ENCODE measurements at places on chromosomes 7 and 10.

- DNase-seq = no peak
Observed at GRCh38 chr10:49508249-49508648, 30.7 kb downstream of the ERCC6 start.

GRCh38 chr7:141220263-141220880, 146.5 kb downstream of the TMEM178B start:
- peak; percentile 16 for DNase-seq

DNA sequence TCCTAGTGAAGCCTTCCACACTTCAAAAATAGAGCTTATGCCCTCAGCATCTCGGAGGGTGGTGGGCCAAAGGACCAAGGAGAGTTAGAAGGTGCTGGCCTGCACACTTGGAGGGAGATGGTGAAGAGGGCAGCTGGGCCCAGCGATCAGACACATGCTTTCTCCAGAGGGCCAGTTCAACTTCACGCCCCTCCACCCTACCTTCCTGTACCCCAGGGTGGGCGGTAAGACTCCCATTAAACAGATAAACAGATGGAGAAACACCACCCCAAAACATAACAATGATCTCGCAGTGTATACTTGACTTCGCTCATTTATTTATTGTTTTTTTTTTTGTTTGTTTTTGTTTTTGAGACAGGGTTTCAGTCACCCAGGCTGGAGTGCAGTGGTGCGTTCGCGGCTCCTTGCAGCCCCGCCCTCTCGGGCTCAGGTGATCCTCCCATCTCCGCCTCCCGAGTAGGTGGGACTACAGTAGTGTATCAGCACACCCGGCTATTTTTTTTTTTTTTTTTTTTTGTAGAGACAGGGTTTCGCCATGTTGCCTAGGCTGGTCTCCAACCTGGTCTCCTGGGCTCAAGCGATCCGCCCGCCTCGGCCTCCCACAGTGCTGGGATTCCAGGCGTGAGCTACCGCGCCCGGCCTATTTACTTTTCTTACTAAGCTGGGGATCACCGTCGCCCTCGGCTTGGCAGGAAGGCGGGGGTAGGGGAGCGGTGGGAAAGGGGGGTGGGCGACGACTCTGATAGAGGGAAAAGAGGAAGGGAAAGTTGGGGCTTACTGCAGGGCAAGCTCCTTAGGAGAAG, 1.8 kb downstream of the C10orf95 start:
- DNase-seq = peak; percentile 74

DNA sequence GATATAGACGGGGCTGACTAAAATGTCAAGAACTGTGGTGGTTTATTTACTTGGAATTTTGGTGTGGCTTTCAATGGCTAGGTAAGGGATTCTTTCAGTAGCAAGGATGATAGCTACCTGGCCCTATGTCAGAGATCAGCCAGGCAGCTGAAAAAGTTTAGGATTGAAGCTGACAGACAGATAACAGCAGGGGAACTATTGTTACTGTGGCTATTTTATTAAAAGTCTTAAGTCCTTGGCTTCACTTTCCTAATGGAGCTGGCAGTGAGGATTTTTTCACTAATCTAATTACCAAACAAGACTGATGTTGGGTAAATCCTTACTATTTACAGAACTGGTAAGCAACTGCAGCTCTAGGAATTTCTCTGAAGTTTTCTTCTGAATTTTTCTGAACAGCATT, 72.4 kb upstream of the ANLN start:
- no peak for DNase-seq

DNA sequence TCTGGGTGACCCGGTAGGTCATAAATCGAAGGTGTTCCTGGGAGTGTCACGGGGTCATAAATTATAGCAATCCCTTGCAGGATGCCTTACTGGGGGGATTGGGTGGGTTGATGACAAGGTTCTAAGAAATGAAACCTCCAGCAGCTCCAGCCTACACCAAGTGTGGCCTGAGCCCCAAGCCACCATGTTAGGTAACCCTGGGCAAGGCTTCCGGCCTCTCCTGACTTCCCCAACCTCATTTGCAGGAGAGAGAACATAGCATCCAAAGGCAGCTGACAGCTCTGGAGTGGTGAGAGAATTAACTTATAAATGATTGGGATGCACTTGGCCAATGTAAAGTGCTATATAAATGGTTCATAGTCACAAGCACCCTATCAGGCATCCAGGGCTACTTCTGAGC, 52.8 kb upstream of the TMEM273 start:
- DNase-seq = no peak

DNA sequence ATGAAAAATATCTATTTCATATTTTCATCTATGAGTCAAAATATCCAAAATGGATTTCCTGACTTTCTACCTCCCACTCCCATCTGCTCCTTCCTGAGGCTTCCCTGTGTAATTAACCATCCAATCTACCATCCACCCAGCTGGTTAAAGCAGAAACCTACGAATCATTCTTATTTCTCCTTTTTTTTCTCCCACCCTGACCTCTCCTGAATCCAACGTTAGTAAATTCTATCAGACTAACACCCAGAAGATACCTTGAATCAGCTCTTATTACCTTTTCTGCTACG, 3.7 kb upstream of the LIPF start:
- DNase-seq = no peak

- DNase-seq = no peak
Observed at GRCh38 chr10:132457328-132458070, 60.5 kb downstream of the PWWP2B start.

GRCh38 chr7:12067156-12067831, 143.8 kb upstream of the TMEM106B start:
- DNase-seq = peak; percentile 73

- DNase-seq = no peak
Observed at GRCh38 chr10:101301111-101301731, 52.7 kb upstream of the BTRC start.

DNA sequence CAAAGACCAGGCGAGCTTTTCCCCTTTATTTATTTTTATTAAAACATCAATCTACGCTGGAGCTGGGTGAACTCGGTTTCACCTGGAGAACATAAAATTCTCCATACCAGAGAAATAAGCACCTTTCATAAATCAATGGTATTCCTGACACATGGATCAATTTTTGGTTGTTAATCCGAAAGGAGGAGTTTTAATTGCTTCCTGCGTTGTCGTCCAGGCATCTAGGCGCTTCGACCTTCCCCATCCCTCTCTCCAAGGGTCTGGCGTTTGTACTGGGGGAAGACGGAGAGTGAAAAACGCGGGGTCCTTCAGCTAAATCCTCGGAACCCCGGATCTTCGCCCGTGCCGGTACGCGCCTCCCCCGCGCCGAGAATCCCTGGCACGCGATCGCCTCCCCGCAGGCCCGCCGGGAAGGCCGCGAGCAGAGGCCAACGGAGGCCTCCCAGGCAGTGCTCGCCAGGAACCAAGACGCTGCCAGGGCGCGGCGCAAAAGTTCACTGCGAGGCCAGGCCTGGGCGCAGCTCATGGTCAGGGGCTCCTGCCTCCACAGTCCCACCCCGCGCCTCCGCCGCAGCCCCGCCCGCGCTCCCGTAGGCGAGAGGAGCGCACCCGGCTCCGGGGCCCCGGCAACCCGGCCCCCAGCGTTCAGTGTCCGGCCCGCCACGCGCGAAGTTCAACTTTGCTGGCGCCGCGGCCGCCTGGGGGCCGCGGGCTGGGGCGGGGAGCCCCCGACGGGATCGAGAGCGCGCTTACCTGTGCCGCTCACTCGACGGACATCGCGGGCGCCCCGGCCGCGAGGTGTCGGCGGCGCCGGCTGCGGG, 8.3 kb upstream of the EBF3 start:
- no peak for DNase-seq

DNA sequence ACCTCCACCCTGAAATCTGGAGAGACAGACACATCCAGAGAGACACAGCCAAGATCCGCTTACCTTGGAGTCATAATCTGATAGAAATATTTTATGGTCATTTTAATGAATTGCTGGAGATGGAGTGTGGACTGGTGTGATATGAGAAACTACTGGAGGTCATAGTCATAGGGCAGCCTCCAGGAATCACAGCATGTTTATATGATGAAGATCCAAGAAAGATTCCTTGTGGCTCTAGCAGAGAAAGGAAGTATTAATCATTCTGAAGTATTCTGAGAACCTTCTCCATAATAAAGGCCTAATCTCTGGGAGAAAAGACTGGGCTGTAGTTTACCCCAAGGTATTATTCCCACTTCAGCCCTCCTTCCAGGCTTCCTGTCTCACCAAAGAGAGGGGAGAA, 38.0 kb downstream of the POLR1F start:
- DNase-seq = no peak

DNA sequence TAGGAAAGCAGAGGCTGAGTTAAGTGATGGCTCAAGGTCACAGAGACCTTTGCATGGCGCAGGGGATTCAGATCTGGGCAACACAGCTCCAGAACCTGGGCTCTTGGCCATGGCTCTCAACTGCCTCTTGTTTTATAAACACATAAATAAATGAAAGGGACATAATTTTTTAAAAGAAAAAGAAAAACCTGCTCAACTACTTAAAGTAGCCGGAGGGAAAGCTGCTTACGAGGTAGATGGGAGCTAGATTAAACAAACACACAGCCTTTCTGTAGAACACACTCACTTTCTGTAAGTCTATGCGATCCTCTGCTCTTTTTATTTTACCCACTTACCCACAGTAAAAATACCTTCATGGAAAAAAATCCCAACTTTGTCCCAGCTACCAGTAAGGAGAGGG, 81.3 kb downstream of the PIP4K2A start:
- DNase-seq = no peak

DNA sequence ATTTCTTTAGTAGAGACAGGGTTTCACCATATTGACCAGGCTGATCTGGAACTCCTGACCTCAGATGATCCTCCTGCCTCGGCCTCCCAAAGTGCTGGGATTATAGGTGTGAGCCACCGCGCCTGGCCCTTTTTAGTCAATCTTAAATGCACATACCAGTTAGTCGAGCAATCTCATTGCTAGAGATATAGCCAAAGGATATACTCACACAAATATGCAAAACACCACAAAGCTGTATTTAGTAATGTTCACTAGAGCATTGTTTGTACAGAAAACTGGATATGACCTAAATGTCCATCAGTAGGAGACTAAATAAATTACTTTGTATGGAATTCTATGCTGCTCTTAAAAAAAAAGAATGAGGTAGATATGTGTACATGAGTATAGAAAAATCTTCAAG, 24.5 kb upstream of the IL6 start:
- DNase-seq = no peak

- DNase-seq = no peak
Observed at GRCh38 chr7:42650171-42650570, 261.7 kb downstream of the C7orf25 start.

DNA sequence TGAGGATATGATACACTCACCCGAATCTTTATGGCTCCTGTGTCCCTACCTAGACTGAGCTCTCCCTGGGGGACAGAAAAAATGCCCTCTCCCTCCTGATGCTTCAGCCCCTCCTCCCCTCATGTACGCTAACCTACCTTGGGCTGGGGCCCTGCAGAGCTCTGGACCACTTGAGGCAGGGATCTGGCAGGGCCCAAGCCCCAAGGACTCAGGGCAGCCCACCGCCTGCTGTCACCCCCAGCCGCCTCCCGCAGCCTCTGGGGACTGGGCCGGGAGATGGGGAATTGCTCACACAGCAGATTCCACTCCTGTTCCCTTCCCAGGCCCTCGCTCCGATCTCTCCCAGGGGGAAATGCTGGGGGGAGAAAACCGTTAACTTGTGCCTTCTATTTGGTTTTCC, 32.9 kb upstream of the LBX1 start:
- DNase-seq = no peak

DNA sequence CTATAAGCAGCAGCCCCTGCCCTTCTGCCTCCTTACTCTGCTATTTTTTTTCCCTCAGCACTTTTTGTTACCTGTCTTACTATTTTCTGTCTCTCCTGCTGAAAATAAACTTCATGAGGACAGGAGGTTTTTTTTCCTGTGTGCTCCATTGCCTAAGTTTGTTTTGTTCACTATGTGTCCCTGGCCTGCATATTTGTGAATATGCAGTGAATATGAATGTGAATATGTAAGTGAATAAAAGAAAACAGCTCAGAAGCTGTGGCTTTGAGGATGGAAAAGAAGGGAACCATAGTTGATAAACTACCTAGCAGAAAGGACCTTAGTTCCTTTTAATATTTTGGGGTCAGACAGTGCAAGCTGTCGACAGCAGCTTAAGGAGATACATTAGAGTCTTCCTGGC, 34.9 kb downstream of the PCBD1 start:
- no peak for DNase-seq

DNA sequence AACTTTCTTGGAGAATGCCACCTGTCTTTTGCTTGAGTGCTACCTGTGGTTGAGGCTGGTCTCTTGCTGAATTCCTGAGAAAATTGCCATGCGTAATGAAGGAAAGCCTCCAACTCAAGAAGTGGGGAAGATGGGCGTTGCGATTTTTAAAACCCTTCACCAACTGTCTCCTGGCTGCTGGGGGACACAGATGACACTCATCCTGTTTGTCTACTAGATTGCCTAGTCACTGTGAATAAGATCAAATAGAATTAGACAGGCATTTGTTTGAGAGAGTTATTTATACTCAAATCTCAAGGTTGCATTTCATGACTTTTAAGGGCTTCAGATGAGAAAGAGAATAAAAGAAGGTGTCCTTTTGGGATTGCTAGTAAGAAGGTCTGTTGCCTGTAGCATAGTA, 84.3 kb upstream of the MTPN start:
- DNase-seq = no peak

DNA sequence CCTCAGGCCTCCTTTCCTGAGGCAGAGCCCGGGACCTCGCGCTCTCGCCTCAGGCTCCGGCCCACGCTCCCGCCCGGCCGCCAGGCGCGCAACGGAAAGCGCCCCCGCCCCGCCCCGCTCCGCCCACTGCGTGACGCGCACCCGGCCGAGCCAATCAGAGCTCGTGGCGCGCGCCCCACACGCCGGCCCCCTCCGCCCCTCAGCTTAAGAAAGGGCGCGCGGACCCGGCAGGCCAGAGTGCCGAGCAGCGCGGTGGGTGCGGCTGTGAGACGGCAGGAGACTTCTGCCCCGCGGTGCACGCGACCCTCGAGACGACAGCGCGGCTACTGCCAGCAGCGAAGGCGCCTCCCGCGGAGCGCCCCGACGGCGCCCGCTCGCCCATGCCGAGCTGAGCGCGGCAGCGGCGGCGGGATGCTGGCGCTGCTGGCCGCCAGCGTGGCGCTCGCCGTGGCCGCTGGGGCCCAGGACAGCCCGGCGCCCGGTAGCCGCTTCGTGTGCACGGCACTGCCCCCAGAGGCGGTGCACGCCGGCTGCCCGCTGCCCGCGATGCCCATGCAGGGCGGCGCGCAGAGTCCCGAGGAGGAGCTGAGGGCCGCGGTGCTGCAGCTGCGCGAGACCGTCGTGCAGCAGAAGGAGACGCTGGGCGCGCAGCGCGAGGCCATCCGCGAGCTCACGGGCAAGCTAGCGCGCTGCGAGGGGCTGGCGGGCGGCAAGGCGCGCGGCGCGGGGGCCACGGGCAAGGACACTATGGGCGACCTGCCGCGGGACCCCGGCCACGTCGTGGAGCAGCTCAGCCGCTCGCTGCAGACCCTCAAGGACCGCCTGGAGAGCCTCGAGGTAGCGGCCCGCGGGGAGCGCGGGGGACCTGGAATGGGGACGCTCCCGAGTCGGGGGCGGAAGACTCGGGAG, at the start of gene NPTX2:
TSS of gene NPTX2 (plus strand) at position 235 of the 909 bp plus-strand sequence. CDS start at position 412, 177 bp downstream.
- peak; percentile 85 for DNase-seq

GRCh38 chr7:140723006-140723405, 26.5 kb downstream of the NDUFB2 start:
- no peak for DNase-seq

Measured in Caki2 (cell line).